ENCODE measurements at places on chromosomes 6 and 20. TPM values are rescaled to one million over a fixed set of nuclear protein-coding genes. Genes with fewer than 3 reads are reported as not detected.

SPEF1 gene
- total RNA-seq, result under 0.01 TPM

RHAG gene
- total RNA-seq, result 0.11 TPM

CST8 gene
- not detected for total RNA-seq

TREML1 gene
- not detected for total RNA-seq

OVOL2 gene
- total RNA-seq, result not detected

MYLIP gene
- 51.2 TPM for total RNA-seq

ZNF165 gene
- 0.26 TPM for total RNA-seq

PRDM13 gene
- not detected for total RNA-seq

SLC13A3 gene
- total RNA-seq, result under 0.01 TPM

SLC22A7 gene
- not detected for total RNA-seq

CPNE5 gene
- 4.2 TPM for total RNA-seq

CYP39A1 gene
- 0.22 TPM for total RNA-seq

ZFP57 gene
- total RNA-seq, result not detected

TMEM244 gene
- not detected for total RNA-seq

SH3BGRL2 gene
- total RNA-seq, result 159 TPM

TMEM217 gene
- 5.8 TPM for total RNA-seq

SUMO4 gene
- 0.76 TPM for total RNA-seq

PIGT gene
- total RNA-seq, result 16.9 TPM

SCRT2 gene
- total RNA-seq, result not detected

PIGU gene
- total RNA-seq, result 4.4 TPM

ELOVL4 gene
- 0.60 TPM for total RNA-seq

TLDC2 gene
- total RNA-seq, result 0.11 TPM

KCNK15 gene
- total RNA-seq, result under 0.01 TPM

NRSN1 gene
- total RNA-seq, result not detected

TINAG gene
- not detected for total RNA-seq

Data from dermis lymphatic vessel endothelial cell (primary cell).